OCI-LY7 (cell line): ENCODE measurements at places on chromosomes 16 and 17.

DNA sequence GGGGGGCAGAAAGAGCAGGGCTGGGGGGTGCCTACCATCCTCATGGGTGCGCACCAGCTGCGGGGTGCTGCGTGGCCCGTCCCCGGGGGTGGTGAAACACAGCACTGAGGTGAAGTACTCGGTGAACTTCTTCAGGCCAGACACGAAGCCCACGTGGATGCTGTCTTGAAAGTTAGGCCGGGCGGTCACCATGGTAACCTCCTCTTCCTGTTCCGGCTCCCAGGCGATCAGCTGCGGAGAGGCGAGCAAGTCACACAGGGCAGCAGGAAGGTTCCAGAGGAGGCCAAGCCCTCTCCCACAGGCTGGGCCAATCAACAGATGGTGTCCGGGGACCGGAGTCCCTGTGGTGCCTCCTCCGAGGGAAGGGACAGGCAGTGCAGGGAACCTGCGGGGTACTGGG is 90.1 kb upstream of the CDC42EP4 start:
- no peak for DNase-seq

- DNase-seq: peak; percentile 93
Measured at GRCh38 chr16:57039148-57039812, 49.9 kb downstream of the NLRC5 start.

- peak; percentile 84 for DNase-seq
Measured at GRCh38 chr17:29567554-29568330, 759 bp upstream of the TP53I13 start.

GRCh38 chr17:10144456-10144855 is 54.0 kb downstream of the GAS7 start:
- no peak for DNase-seq

- no peak for DNase-seq
Measured at GRCh38 chr16:54050459-54051210, 236.0 kb downstream of the IRX3 start.

GRCh38 chr17:69096541-69096940 is 35.8 kb upstream of the ABCA9 start:
- DNase-seq: no peak

GRCh38 chr17:58756246-58757161 is 850 bp downstream of the PPM1E start:
- peak; percentile 38 for DNase-seq

DNA sequence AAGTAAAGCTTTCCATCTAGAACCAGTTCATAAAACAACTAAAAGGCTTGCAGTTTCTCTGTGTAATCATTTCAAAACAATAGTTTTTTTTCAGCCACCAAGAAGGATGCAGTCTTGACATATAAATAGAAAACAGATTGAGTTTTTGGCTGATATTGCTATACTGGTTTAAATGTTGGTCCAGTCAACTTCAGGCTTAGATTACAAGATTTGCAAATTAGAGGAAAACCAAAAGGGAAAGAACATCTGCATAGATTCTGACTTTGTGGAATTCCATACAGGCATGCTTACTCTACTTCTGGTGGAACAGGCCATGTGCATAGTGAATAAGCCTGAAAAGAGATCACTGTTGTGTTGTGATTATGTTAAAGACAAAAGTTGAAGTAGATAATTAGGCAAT is 150.3 kb downstream of the BCAS3 start:
- no peak for DNase-seq

- peak; percentile 57 for DNase-seq
Measured at GRCh38 chr17:82272495-82273326, 789 bp downstream of the CSNK1D start.

- DNase-seq: no peak
Measured at GRCh38 chr17:44707755-44708400, 587 bp upstream of the DBF4B start.

GRCh38 chr16:9169094-9169493 is 77.7 kb downstream of the HAPSTR1 start:
- no peak for DNase-seq

DNA sequence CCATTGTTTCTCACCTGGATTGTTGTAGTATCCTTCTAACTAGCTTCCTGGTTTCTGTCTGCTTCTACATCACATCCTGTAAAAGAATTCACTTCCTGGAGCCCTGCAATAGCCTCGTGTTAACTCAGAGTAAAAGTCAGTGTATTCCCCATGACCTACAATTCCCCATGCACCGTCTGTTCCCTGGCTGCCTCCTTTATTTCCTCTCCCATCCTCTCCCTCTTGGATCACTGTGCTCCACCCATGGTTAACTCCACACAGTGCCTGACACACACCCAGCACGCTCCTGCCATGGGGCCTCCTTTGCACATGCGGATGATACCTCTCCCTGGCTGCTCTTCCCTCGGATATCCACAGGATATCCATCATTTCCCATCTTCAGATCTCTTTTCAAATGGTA is 301.4 kb upstream of the IRX3 start:
- no peak for DNase-seq

GRCh38 chr17:71905376-71906031 is 215.3 kb upstream of the SOX9 start:
- DNase-seq: no peak

DNA sequence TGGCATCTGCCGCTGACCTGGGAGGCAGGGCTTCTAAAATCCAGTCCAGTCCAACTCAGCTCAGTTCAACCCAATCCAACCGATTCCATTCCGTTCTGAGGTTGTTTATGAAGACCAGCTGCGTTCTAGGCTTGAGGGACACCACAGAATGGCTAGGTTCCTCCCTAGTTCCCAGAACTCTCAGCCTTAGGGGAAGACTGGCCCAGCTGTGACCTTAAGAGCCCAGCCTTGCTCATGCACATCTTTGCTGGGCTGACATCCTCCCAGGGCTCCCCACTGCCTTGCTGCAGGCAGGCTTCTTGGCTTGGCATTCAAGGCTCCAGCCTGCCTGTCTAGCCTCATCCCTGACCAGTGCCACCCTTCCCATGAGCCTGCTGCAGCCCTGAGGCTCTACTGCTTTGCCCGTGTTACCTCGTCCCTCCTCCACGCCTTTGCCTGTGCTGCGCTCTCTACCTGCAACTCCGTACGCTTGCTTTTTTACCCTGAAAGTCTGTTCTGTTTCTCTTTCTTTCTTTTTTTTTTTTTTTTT is 7.9 kb downstream of the SLC12A3 start:
- DNase-seq: no peak

DNA sequence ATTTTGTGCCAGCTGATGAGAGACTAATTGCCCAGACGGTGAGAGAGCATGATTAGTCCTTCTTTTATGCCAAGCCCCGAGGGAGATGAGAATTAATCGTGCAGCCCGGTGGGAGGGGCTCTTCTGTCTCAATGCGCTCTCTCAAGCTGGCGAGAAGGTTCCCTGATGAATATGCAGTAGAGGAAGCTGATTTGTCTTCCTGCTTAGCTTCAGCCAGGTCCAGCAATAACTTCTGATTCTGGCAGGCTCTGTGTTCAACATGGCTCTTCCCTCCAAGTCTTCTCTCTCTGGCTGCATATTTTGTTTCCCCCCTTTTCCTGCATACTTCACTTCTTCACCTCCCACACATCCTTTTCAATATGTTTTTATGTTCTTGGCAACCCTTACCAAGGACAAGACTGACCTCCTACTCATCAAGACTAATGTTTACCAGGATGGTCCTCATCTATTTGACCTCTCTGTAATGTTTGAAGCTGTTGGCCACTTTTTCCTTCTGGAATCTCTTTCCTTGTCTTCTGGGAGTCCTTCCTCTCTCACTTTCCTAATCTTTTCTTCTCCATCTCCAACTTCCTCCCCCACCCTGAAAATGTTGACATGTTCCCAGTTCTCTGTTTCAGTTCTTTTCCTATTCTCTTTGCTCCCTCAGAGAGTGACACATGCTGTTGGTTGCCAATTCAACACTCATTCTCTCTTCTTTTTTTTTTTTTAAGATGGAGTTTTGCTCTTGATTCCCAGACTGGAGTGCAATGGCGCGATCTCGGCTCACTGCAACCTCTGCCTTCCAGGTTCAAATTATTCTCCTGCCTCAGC is 33.1 kb downstream of the ARL4D start:
- DNase-seq: no peak

DNA sequence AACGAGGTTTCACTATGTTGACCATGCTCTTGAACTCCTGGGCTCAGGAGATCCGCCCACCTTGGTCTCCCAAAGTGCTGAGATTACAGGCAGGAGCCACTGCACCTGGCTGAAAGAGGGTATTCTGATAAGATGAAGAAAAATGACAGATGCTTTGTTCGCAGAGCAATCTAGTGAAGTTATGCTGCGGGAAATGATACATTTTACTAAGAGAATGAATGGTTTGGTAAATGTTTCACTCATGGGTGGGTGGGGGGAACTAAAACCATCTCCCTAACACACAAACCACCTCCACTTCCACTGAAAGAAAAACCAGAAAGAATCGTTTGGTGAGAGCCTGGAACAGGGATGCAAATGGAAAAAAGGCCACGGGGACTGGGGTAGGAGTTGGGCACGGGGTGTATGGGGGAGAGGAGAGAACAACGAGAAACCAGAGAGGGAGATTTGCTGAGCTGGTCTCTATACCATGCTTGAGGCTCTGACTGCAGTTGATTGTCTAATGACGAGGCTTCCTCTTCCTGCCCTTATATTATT is 19.0 kb upstream of the XYLT2 start:
- DNase-seq: no peak

DNA sequence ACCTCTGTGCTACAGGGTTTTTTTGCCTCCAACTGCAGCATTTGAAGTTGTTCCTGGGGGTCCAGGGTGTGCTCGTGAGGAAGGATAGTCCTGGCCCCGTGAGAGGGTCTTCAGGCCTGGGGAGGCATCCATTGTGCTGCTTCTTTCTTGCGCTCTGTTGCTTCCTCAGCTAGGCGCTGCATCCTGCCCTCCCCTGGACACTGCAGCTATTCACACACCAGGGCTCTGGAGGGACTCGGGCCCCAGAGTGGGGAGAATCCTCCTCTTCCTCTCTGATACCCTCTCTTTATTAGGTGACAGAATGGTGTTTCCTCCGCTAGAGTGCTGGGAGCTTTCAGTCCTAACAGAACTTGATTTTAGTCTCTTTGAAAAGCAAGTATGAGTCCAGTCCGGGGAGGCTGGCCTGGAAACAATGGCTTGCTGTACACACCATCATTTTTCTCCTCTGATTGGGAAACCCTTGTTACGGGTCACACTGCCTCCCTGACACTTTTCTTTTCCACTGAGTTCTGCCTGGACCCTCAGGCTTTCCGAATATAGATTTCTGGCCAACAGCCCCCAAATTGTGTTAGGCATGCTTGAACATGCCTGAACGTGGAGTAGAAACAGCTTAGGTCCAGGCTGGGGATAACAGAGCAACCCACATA is 81.4 kb upstream of the ELAC2 start:
- DNase-seq: no peak

- DNase-seq: no peak
Measured at GRCh38 chr17:77854083-77854758, 104.3 kb upstream of the TNRC6C start.

DNA sequence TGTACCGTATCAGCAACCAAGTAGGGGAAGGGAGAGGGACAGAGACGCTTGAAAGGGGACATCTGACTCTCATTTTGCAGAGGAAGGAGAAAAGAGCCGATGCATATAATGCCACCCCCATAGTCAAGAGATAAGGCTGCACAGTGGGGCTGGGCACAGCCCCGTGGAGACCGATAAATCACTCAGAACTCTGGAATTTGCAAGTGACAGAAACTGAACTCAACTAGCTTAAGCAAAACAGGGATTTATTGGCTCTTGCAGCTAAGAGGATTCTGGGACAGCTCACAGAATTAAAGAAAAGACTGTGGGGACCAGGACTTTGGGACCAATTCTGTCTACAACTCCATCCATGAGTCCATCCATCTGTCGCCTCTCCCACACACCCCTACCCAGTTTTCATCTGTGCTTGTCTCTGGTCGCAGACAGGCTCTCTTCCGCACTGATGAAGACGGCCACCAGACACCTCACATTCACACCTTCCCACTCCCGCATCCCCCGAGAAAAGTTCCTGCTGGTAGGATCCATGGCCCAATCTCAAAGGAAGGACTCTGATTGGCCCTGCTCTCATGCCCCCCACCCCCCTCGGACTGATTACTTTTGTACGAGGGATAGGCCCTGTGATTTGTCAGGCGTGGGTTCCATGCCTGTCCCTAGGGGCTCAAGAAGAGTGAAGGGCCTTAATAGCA is 105.9 kb upstream of the RPL38 start:
- no peak for DNase-seq

DNA sequence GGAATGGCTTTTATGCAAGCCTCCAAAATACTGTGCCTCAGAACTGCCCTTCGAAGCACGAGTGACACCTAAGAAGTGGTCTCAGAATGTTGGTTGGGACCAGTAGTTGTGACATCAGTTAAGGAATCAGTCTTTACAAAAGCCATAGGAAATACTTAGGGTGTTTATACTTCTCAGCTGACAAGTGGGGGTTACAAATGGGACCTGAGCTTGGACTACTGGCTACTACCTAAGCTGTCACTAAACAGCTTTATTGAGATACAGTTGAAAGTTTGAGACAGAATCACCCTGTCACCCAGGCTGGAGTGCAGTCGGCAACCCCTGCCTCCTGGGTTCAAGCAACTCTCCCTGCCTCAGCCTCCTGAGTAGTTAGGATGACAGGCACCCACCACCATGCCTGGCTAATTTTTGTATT is 5.0 kb downstream of the RPL19 start:
- DNase-seq: no peak

DNA sequence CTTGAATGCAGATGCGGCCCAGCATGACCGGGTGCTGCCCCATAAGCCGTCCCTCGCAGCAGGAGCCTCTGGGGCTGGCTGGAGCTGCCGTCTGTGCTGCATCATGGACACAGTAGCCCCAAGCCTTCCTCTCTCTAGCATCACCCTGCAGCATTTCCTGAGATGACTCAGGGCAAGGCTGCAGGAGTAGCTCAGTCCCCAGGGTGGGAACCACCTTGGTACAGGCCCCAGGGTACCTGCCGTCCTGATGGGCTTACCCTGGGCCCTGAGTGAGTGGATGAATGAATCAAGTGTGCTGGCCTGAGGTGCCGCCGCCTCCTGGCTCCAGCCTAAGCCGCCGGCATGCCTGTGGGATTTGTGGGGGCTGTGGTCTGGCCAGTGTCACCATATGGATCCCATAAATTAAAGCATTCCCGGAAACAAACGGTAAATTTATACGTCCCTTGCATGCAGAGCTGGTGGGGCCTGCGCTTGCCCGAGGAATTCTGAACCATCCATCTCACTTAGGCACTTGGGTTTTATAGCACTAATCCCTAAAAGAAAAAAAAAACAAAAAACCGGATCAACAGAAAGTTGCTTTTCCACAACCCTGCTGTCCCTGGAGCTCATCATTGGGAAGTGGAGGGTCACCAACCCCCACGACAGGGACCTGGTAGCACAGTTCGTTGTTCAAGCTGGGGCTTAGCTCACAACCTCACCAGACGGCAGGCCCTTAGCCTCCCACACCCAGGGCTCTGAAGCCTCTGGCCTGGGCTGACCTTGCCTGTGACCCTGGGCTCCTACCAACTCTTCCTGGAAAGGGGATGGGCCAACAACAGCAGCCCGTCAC is 242.6 kb upstream of the CIBAR2 start:
- DNase-seq: no peak

- no peak for DNase-seq
Measured at GRCh38 chr16:61581417-61582046, 454.7 kb downstream of the CDH8 start.

DNA sequence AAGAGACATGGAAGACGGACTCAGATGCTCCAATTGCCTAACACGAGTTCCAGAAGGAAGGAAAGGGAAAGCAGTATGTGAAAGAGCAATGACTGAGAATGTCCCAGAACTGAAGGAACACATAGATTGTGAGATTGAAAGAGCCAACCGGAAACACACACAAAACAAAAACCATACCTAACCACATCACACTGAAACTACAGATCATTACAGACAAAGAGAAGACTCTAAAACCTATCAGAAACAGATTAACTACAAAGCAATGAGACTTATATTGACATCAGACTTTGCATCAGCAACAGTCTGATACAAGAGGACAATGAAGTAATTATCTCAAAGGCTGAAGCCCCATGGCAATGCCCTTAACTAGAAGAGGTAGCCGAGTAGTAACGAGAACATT is 45.6 kb upstream of the CLEC18B start:
- DNase-seq: no peak
